Stimulated activated CD4-positive, alpha-beta T cell treated with anti-CD3 and anti-CD28 coated beads, Interleukin-2, amount 100 ng/mL, for 48 hours (primary cell): ENCODE measurements at places on chromosomes 11 and 22.

GRCh38 chr11:215581-216037 is 8.1 kb downstream of the RIC8A start:
- DNase-seq: no peak

GRCh38 chr22:40757071-40757470 is 62.1 kb downstream of the SLC25A17 start:
- DNase-seq: no peak

DNA sequence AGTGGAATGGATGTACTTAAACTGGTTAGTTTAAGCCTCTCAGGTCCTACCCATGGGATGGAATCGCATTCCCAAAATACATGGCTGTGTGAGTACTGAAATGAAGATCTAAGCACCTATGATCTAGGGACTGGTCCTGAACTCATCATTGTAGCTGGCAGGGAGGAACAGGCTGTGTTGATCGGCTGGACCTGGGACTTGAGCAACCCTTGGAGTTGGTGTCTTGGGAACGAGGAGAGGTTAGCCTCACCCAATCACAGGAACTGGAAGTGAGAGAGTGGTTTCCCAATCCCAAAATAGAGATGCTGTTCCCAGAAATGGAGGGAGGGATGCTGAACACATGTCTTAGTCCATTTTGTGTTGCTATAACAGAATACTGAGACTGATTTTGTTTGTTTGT is 16.4 kb upstream of the ASCC2 start:
- DNase-seq: no peak

DNA sequence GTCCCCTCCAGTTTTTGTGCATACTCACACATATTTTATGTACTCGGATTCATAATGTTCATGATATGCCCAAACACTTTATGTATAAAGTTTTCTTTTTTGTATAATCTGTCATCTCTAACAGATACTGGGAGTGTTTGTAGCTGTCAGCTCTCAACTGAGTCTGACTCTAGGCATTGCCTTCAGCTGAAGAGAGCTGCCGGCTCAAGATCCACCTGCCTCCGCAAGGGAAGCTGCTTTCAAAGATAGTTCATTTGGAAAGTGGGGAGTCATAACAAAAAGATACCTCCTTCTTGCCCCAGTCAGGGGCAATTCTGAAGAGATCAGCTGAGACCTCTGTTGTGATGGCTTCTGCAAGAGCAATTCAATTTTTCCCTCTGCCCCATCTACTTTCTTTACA is 58.9 kb downstream of the GUCY1A2 start:
- no peak for DNase-seq

DNA sequence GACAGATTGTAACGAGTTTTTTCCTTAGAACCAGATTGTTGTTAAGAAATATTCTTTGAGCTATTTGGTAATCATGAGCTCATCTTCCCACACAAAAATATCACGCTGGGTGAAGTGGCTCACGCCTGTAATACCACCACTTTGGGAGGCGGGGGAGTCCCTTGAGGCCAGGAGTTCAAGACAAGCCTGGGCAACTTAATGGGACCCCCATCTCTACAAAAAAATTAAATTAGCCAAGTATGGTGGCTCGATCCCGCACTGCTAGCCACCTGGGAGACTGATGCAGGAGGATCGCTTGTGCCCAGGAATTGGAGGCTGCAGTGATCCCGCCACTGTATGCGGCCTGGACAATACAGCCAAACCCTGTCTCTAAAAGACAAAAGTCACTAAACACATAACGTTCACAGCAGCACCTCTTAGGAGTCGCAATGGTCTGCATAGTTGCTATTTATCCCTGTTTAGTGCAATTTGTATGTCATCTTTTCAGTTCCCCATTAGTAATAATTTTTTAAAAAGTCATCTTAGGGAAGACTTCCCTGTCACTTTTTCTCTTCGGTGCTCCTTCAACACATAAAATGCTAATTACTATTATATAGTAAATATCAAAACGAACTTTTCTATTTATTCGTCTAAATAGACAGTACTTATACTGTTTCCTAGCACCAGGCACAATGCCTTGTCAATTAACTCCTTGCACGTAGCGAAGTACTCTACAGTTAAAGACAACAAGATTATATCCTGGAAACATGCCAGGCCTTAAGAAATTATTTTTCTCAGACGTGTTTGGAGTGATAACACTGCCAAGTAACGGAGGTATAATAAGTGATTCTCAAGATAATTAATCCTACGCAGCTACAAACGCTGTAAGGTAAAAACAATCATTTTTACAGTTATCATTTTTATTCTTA is 1.1 kb downstream of the ST13 start:
- DNase-seq: no peak

GRCh38 chr11:79503028-79503427 is 62.2 kb upstream of the TENM4 start:
- DNase-seq: no peak
